ENCODE measurements at places on chromosomes 12 and 14.

DNA sequence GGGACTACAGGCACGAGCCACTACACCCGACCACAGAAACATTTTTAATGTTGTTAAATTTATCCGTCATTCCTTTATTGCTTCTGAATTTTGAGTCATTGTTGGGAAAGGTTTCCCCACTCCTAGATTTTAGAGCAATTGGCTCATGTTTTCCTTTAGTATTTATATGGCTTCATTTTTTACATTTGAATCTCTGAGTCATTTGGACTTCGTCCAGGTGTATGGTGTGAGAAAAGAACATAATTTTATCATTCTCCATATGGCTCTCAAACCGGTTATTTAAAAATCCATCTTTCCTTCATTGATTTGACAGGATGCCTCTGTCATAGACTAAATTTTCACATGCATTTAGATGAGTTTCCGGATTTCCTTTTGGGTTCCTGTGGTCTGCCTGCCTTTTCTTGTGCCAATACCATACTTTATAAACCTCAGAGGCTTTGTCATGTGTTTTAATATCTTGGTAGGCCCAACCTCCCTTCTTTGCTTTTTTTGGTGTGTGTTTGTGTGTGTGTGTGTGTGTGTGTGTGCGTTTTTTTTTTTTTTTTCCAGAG is 30.9 kb downstream of the LRTM2 start:
- no peak for DNase-seq

- no peak for DNase-seq
Observed at GRCh38 chr14:51293912-51294389, 53.9 kb downstream of the TMX1 start.

DNA sequence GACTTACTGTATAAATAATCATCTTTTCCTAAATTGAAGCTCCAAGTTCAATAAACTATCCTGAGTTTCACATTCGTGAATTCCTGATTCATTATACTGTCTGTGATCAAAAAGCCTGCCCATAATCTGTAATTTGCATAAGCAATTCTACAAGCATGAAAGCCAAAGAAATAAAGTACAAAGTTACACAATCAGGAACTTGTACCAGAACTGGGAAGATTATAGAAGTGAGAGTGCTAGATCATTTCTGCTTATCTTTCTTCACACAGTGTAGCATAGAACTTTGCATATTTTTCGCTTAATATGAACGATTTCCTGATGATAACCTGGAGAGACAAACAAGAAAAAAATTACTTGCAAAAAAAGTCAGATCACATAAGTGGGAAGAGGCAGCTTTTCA is 308.2 kb downstream of the C12orf50 start:
- DNase-seq, result no peak

DNA sequence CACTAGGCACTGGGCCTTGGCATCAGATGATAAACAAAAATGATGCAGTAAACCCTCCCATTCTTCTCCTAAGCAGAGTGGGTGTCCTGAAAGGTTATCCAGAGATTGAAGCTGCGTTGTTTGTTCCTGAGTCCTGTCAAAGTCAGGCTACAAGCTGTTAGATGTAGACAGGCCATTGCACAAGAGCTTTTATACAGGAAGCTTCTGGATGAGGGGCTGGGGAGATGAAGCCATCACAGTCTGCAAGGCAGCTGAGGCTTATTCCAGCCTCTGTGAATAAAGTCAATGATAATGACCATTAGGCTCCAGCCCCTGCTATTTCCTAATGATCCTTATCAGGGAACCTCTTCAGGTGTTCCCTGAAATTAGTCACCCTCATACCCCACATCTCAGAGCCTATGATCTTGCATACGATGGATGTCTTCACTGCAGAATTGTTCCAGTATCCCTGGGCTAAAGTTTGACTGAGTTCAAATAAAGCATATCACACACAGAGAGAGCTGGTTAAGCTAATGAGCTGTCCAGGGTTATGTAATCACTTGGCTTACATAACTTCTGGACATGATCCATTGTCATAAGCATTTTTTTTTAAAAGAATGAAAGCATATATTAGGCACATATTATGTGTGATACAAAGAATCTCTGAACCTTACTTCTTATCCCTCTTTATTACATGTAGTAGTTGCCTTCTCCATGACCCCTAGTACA is 337.1 kb upstream of the OR4E1 start:
- DNase-seq, result no peak

DNA sequence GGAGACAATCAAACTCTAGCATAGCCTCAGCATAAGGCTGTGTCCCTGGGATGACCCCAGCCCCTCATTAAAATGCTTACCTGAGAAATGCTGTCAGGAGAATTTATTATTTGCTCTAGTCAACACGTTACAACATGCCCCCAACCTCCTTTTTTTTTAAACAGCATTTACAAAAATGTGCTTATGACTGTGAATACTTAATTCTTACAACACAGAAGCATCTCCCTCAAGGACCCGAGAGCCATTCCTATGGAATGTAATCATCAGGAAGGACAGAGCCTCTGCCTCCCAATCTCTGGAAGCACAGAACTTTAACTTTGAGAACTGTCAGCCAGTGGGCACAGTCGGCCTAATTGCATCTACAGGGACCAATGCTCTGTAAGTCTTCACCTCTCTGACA is 136.6 kb upstream of the OVCH1 start:
- DNase-seq, result no peak

- DNase-seq, result no peak
Observed at GRCh38 chr14:103735815-103736545, 20.4 kb downstream of the ZFYVE21 start.

GRCh38 chr12:15689751-15690191 is 99.4 kb downstream of the EPS8 start:
- DNase-seq, result no peak

- no peak for DNase-seq
Observed at GRCh38 chr14:95442016-95442632, 74.3 kb downstream of the SYNE3 start.

GRCh38 chr12:104473374-104473983 is 16.7 kb downstream of the CHST11 start:
- no peak for DNase-seq
